GM12865 (cell line): ENCODE measurements at places on chromosomes 4 and X.

DNA sequence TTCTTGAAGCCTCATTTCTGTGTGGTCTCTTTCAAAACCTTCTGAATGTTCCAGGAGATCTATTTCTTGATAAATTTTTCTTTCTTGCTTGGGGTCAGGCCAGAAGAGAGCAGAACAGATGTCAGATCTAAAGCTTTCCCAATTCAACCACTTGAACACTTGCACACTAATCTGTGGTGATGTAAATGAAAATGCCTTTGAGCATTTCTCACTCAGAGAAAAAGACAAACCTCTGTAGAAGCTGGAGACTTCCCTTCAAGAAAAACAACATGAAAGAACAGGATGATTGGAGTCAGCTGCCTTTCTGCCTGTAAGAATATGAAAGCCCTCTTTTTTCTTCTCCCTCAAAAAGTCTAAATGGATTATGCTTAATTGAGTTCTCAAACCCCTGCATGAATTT lies 11.2 kb downstream of the IGFBP7 start:
- DNase-seq: no peak

GRCh38 chrX:101377547-101377946 lies 8.4 kb downstream of the BTK start:
- no peak for DNase-seq

DNA sequence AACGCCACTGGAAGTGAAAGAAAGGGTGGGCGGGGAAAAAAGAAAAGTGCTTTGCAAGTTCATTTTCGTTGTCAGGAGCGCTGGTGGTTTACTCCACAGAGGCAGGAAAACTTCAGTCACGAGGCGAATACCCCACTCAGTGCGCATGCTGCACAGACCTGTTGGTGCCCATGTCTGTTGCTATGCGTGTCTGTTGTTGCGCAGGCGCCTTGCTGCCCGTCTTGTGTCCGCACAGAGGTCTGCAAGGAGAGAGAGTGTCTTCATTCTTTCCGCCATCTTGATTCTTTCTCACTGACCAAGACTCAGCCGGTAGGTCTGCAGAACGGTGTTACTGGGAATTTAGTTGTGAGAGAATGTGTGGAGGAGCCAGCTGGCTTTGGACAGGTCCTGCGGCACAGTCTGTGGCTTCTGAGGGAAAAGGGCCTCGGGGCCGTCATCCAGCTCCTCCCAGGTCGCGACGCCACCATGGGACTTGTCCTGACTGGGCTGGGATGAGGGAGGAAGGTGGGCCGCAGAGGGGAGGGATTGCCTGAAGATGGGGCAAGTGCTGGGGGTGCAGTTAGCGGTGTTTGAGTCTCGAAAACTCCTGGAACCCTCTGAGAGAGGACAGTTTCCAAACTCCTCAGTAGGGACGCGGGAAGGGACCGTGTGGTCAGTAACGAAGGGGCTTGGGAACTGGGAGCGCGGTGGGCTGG lies at the start of gene PAGE2:
TSS of gene PAGE2 (plus strand) at position 224 of the 695 bp plus-strand sequence. CDS start 1,003 bp downstream, outside the sequence.
- no peak for DNase-seq

- peak; percentile 73 for DNase-seq
Observed at GRCh38 chrX:135985157-135985972, at the start of gene SLC9A6. SLC9A6 (plus strand) TSS chrX:135985435; CDS start chrX:135985659, 224 bp downstream.

- DNase-seq: no peak
Observed at GRCh38 chr4:122195718-122196117, 43.6 kb downstream of the BLTP1 start.
